ENCODE measurements at places on chromosomes 7 and 10. TPM values are rescaled to one million over a fixed set of nuclear protein-coding genes. Genes with fewer than 3 reads are reported as not detected.

The RARRES2 gene
- total RNA-seq = not detected

The SSC4D gene
- total RNA-seq = 0.46 TPM

The TWNK gene
- total RNA-seq = 12.5 TPM

The CRTAC1 gene
- 2.5 TPM for total RNA-seq

The PNLIPRP3 gene
- total RNA-seq = not detected

The EMX2 gene
- total RNA-seq = not detected

The CFAP43 gene
- total RNA-seq = 0.07 TPM

The MLXIPL gene
- not detected for total RNA-seq

The LIPF gene
- not detected for total RNA-seq

The SOSTDC1 gene
- not detected for total RNA-seq

The GBX1 gene
- total RNA-seq = not detected

- no peak for DNase-seq
Measured at GRCh38 chr10:133364645-133365431, 7.0 kb upstream of the FUOM start.

GRCh38 chr10:15084502-15084922, 4.1 kb downstream of the ACBD7 start:
- peak; percentile 96 for DNase-seq

DNA sequence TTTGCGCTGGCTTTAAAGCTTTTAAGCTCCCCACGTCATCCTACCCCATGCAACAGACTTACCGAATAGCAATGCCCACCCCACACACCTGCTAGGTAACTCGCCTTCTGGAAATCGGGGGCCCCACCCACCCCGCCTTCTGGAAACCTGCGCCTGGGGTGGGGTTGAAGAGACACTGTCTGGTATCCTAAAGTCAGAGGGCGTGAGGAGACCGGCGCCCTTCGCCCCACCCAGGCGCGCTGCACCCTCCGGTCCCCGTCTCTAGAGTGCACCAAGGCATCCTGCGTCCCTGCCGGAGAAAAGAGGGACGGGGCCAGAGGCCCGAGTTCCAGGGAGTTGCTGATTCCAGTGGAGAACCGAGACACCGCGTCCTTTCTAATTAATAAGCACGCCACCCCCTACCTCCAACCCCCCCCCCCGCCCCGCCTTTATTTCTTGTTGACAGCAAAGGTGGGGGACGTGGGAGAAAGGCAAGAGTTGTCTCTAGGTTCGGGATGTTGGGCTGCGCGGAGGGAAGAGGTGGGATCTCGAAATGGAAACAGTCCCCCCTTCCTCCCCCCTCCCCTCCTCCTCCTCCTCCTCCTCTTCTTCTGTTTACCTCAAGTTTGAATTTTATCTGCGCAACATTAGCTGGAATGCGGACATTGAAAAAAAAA, 220.9 kb upstream of the MKLN1 start:
- no peak for DNase-seq

DNA sequence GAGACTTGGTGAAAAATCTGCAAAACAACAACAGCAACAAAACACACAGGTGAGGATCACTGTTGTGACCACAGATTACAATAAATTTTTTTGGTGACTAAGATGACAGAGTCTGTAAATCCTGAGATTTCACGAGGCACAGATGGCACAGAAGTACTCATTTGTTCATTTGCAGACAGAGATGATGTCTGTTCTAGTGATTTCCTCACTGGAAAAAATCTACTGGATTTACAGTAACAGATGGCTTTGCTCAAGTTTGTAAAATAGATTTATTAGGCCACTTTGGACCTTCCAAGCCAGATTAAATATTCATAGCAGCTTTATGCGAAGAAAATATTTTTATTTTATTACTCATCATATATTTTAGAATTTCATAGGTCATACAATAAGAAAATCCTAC, 113.5 kb upstream of the IL6 start:
- DNase-seq = no peak

DNA sequence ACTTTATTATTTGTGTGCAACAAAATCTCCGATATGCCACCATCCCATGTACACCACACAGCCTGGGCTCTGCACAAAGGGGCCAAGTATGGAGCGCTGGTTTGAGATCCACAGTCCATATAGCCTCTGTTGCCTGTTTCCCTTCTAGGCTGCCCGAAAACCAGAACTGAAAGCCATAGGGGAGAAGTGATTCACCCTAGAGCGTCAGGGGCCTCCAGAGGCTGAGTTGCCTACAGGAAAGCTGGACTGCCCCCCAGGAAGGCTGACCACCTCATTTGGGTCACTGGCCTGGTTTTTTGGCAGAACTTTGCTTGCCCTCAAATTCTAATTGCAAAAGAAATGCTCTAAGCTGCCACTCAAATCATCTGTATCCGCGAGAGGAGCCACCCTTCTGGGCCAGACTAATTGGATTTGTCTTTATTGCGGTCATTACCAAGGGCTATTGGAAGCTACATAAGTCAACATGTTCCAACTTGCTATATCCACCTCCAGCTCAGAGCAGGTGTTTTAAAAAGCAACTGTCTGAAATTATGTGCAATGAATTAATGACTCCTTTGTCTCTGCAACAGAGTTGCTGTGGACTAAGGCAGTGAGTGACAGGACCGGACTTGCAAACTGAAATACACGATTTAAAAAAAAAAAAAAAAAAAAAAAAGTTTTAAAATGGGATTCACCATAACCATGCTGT, 28.3 kb upstream of the FRMD4A start:
- no peak for DNase-seq

- no peak for DNase-seq
Measured at GRCh38 chr7:142451296-142451695, 193.4 kb upstream of the PRSS58 start.

- DNase-seq = no peak
Measured at GRCh38 chr10:122949296-122949695, 4.7 kb downstream of the C10orf88 start.

- DNase-seq = no peak
Measured at GRCh38 chr10:48271047-48271730, 3.3 kb downstream of the FRMPD2 start.

GRCh38 chr10:104479906-104480593, 126.4 kb downstream of the CFAP58 start:
- no peak for DNase-seq

DNA sequence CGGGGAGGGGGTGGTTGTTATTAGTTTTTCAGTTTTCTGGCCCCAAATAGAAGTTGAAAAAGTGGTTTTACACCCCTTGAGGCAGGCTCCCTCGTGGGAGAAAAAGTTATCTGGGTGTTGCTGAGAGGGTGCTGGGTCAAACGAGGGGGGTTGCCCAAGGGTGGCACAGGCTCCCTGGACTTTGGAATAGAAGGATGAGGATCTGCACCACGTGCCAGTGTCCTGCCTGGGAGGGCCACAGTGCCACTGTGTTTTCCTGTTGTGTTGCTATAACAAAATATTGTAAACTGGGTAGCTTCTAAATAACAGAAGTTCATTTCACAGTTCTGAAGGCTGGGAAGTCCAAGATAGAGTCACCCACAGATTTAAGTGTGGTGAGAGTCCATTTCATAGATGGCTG, 181.9 kb downstream of the CXCL12 start:
- DNase-seq = no peak

- DNase-seq = no peak
Measured at GRCh38 chr7:30281791-30282190, 2.6 kb upstream of the ZNRF2 start.

GRCh38 chr7:77338883-77339629, 77.1 kb downstream of the GSAP start:
- DNase-seq = no peak

DNA sequence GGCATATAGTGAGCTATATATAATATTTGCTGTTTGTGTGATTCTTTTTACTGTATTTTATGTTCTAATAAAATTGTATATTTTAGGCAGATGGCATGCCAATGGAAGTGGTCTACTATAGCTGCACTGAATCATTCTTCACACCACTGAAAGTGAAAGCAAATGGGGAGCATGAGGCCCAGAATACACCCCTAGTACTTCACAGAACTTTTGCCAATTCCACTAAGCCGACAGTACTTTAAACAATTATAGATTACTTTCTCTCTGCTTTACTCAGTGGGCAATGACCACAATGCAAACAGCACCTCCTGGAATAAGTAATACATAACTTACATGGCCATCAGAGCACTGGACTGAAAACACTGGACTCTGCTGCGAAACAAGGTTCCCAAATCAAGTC, 70.2 kb downstream of the ANKRD26 start:
- DNase-seq = no peak

GRCh38 chr7:12895296-12895695, 207.9 kb downstream of the ARL4A start:
- DNase-seq = no peak

- peak; percentile 1 for DNase-seq
Measured at GRCh38 chr10:70742537-70743429, 42.4 kb downstream of the TBATA start.

DNA sequence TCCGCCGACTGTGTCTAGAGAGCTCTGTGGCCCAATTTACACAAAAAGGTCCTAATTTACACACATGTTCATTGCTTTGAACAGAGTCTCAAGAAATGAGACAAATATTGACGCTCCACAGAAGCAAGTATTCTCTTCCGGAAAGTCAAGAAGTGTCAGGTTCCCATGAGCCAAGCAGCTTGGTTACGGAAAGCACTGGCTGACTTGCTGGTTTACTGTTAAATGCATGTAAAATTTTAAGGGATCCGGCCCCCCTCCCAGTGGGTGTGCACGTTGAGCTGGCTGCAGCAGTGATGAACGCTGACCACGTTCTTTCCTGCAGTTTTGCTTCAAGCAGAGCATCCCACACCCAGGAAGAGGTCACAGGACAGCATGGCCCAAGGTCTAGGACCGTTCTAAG, 76.8 kb downstream of the DIP2C start:
- no peak for DNase-seq

GRCh38 chr10:10816447-10816846, 201.2 kb upstream of the CELF2 start:
- no peak for DNase-seq

DNA sequence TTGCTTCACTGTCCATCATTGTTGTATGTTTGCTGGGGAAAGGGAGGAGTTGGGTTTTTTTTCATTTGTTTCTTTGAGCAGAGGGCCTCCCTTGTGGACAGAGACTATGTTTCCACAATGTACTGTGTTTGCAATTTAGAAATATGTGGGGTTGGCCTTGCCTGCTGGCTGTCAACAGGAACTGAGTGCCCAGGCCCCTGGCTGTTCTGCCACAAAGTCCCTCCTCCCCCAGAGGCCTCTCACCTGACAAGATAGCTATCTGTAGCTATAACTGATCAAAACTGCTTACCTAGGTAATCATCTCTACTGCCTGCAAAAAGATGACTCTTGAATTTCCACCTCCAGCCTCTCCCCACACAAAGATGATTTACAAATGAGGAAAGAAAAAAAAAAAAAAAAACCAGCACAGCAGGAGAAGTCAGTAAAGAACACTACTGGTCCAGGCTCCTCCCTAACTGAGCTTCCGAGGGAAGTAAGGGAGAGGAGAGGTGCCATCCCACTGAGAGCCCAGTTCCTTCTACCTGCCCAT, 121.8 kb downstream of the SGMS1 start:
- DNase-seq = no peak

DNA sequence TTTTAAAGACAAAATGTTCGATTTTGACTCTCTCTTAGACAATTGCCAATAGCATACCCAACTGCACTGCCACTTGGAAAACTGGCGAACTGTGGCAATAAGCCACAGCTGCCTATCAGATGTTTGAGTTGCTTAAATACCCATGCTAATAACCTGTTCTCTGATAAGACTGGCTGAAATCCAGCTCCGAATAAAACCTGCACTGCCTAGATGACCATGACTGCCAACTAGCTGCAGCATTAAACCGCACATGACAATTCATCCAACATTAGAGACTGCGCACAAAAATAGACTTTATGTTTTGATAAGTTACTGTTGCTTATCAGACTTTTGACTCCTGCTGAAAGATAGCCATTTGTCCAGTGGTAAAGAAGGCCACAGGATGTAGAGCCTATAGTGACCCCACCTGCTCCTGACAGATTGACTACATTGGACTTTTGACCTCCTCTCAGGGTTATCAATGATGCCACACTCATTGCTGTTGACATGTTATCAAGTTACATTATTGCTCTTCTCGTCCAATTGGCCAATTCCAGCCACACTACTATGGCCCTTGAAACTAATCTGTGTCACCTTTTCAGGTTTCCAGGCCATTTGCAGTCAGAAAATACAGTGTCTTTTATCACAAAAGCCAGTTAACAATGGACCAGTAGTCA, 299.0 kb downstream of the HGF start:
- no peak for DNase-seq

DNA sequence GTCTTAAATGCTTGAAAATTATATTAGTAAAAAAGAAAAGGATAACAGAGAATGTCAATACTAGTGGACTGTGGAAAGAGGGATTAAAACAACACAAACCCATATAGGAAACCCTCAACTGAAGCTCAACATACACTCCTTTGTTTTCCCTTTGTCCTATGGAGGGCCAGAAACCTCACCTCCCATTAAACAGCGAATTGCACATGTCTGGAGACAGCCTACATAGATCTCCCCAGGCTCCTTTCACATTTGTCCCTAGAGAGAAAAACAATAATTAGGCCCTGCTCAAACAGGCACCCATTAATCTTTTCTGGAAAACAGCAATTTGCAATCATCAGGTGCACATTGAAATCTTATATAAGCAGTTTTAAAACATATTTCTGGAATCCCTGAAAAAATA, 87.6 kb upstream of the SEMA3D start:
- DNase-seq = no peak

- DNase-seq = peak; percentile 88
Measured at GRCh38 chr7:108419961-108420908, 36.0 kb downstream of the NRCAM start.

- DNase-seq = no peak
Measured at GRCh38 chr7:159227433-159227832, 82.8 kb upstream of the VIPR2 start.

- no peak for DNase-seq
Measured at GRCh38 chr7:115682507-115682906, 348.1 kb downstream of the TFEC start.

DNA sequence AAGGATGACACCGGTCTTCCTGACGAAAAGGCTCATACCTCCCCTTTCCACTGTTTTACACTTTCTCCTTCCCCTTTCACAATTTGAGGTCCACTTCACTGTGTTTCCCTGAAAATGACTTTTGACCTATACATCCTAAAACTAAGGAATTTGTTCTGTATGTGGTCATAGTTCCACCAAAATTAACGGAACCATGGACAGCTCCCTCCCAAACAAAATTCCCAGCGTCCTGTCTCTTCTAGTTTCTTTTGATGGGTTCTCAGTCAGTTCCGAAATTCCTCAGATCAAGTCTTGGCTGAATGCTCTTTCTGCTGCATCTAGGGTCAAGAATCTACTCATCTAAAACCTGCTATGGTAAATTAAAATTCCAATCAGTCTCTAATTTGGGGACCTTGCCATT, 1191.9 kb downstream of the CNTNAP2 start:
- no peak for DNase-seq
